ENCODE measurements at places on chromosomes 5 and 9.
A peak's percentile ranks its signal among the peaks of the same experiment; 100 is the strongest.

DNA sequence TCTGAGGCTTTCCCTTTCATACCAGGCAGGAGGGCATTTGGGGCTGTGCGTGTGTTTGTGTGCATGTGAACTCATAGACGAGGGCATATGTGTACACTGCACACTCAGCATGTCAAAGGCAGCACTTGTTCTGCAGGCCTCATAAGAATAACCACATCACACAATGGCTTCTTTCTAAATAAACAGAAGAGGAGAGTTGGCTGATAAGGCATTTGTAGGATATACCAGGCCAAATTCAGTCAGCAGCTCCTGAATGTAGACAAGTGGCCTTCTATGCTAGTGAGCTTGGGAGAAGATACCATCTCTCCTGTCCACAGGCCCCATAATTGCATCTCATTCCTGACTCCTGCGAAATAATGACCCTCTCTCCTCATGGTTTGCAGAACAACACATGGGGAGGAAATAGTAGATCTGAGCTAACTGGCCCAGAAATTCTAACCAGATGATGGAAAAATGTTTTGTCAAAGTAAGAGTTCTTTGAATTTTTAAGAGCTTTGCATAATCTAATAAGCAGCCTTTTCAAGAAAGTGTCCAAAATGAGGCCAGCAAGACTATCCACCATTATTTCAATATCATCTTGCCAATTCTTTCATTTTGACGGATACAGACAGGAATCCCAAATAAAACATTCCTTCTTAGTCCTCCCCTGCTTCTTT is 60.5 kb upstream of the GAS1 start:
- DNase-seq = peak; percentile 41

DNA sequence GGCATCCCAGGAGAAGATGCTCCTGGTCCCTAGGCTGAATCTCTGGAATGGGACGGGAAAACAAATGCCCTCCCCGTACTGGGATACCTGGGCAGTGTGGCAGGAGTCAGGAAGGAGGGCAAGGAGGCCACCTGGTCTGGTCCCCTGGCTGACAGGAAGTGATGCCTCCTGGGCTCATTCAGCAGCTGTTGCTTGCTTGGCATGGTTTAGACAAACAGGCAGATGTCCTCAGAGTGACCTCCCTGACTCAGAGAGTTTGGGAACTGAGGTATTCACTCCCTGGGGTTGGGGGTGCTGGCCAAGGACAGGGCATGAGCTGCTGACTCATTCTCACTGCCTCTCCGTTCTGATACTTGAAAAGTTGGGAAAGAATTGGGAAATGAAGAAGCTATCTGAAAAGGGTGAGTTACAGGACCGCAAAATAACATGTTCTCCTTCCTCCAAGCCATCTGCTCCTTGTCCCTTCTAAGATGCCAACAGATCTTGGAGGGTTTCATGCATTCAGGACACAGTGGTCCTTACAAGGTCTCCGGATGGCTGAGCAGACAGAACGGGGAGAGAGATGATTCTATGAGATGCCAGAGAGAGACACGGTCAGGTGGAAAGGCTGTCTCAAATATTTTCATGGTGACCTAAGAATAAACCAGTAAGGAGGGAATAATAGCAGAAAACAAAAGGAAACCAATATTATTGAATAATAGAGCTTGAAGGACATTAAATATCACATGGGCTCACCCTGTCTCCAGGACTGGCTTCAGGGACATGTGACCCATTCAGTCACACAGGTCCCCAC is 534.5 kb downstream of the BNC2 start:
- no peak for DNase-seq

DNA sequence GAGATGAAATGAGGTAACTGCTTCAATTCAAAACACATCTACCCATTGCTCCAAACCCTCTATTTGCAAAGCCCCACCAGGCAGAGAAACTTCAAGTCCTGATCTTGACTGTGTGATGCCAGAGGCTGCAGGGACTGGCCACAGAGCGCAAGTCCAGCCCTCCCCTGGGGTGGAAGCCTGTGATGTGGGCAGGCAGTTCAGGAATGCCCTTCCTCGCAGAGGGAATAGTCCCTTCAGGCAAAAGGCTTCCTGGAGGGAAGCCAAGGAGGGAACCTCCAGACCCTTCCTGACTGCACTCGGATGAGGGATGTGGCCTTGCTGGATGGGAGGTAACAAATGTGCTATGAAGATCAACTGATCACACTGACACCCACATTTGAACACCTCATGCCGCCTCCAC is 131.2 kb downstream of the SLIT3 start:
- DNase-seq = no peak

DNA sequence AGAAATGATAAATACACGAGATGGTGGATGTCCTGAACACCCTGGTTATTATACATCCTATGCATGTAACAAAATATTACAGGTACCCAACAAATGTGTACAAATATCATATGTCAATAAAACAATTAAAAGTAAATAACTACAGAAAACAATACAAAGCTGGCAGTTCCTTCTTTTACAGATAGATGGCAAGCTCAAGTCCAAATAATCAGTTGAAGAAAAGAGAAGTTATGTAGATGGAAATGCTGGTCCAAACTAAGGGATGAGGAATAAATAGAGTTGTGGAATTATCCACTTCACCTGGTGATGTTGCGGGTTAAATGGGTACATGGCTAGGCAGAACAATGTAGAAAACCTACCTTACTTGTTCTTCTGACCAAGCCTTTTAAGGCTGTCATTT is 79.4 kb downstream of the PALM2AKAP2 start:
- DNase-seq = no peak

- no peak for DNase-seq
Observed at GRCh38 chr9:86902991-86903733, 44.1 kb downstream of the GAS1 start.

GRCh38 chr5:40385544-40385943 is 294.2 kb upstream of the PTGER4 start:
- no peak for DNase-seq

DNA sequence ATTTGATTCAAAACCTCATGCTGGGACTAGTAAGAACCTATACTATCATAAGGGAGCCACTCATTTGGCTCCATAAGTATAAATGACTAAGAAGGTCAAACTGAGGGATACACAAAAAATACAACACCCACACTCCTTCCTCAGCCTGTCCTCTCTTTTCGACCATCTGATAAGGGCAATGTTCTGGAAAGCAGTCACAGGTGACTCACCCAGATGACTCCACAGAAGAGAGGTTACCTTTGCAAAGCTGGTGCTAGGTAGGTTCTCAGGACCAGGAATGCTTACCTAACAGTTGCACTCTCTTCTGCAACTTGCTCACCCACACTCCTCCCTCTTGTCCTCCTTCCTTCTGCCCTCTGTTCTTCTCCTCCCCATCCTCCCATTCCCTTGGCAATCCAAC is 32.9 kb downstream of the LHFPL2 start:
- DNase-seq = no peak

- DNase-seq = no peak
Observed at GRCh38 chr9:35470894-35471293, 19.0 kb upstream of the RUSC2 start.

- no peak for DNase-seq
Observed at GRCh38 chr9:34220218-34220617, 41.4 kb downstream of the UBAP1 start.

DNA sequence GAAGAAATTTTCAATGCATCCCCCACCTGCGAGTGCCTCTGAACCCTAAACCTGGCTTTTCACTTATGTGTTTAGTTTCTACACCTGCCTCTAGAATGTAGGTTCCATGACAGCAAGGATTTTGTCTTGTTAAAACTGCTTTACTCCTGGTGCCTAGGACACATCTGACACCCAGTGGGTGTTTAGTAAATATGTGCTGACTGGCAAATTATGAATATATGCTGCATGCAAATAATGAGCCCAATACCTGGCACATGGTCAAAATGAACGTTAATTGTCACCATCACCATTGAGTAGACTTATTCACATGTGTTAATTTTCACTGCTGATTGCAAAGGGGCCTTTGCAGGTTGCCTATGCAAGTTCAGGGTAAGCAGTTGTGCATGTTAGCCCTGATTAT is 249.9 kb upstream of the WWC1 start:
- DNase-seq = no peak

DNA sequence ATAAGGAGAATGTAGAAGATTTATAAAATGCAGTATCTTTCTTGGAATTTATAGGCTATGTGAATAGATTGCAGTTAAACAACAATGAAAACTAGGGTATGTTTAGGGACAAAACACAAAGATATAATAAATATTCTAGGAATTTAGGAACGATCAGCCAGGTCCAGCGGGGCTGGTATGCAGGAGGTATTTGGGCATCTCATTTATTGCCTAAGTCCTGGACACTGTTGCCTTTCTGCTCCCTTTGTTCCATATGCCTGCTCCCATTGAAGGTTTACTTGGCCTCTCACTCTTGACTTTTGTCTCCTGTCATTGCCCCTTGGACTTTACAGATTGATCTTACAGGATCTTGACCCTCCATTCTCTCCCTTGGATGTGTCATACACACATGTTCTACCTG is 55.9 kb downstream of the SNX24 start:
- no peak for DNase-seq

- DNase-seq = no peak
Observed at GRCh38 chr5:95824747-95825146, 2.2 kb upstream of the GLRX start.

GRCh38 chr9:37812773-37813379 is 12.3 kb downstream of the DCAF10 start:
- DNase-seq = no peak

- DNase-seq = no peak
Observed at GRCh38 chr5:142466195-142466971, 141.6 kb upstream of the SPRY4 start.

- no peak for DNase-seq
Observed at GRCh38 chr9:134258332-134258731, 67.9 kb upstream of the RXRA start.

DNA sequence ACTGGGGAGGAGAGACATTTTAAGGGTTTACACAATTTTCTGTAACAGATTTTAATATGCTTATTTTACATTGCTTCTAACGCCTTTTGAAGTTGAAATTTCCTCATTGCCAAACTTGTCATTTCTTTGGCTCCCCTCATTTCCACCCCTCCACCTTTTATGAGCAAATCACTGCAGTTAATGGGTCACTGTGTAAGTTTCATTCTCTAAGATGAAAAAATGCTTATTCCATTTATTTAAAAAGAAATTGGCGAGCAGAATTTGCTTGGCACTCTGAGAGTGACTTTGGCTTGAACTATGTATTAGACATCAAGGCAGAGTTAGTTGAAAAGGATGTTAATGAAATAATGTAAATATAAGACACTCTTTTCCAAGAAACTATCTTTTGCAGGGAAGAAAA is 66.6 kb downstream of the ITGA1 start:
- DNase-seq = no peak

DNA sequence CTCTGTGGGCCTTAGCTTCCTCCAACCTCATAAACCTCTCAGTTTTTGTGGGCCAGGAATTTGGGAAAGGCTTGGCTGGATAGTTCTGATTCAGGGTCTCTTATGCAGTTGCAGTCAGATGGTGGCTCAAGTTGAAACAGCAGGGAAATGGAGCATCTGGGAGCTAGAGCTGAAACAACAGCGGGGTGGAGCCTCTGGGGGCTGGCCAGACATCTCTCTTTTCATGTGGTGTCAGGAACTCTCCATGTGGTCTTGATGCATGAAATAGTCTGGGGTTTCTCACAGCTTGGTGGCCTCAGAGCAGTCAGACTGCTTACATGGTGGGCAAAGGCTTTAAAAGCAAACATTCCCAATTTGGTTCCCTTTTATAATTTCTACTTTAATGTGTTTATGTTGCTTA is 13.5 kb downstream of the ZNF346 start:
- DNase-seq = no peak

- no peak for DNase-seq
Observed at GRCh38 chr5:53355931-53356330, 124.5 kb upstream of the FST start.

DNA sequence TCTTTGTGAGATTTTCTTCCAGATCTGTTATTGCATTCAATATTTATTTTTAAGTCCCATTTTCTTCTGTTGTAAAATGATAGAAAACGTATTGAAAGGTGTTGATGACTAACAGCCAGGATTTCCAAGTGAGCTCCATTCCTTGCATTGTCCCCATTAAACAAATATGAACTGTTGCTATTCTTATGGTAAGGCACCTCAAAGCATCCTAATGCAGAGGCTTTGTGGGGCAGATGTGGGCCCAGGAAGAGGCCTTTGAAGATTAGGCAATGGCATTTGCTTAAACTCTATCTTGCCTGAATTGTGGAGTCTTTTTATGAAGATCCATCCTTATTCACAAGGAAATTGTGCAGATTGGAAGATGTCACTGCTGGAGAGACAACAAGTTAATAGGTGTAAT is 38.9 kb downstream of the NTRK2 start:
- no peak for DNase-seq

DNA sequence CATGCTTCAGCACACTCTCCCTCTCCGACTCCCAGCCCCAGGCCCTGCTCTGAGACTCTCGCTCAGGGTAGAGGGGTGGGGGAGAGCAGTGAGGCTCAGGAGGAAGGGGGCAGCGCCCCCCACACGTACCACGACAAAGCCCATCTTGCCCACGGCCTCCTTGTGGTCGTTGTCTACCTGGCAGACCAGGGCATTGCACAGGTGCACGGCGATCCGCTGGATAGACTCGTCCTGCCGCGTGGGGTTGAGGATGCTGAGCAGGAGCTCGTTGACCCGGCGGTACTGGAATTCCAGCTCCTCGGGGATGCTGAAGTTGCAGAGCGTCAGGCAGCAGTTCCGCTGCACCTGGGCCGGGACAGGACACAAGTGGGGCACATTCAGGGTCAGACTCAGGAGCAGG is 18.5 kb upstream of the ZDHHC12 start:
- DNase-seq = no peak

GRCh38 chr9:87602933-87603643 is 105.4 kb downstream of the DAPK1 start:
- DNase-seq = no peak

- no peak for DNase-seq
Observed at GRCh38 chr5:31972558-31972957, 201.6 kb downstream of the GOLPH3 start.

DNA sequence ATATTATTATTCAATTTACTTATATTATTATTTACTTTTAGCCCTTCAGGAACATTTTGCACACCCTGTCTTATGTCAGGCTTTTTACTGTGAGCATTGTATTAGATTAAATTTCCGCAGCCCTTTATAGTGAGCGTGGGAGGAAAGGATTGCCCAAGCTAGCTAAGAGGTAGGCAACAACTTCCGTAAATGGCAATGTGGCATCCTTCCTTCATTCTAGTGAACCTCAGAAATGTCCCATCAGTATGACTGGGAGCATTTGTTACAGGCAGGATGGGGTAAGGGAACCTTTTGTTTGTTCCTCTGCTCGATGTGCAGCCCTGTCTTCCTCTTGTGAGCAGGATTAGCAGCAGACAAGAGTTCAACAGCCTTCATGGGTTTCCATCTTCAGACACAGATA is 6.2 kb upstream of the CD180 start:
- no peak for DNase-seq
